CD4-positive, alpha-beta T cell treated with Interleukin-2 at 100 ng/mL for 4 hours (primary cell): ENCODE measurements at places on chromosomes 3 and 15.

DNA sequence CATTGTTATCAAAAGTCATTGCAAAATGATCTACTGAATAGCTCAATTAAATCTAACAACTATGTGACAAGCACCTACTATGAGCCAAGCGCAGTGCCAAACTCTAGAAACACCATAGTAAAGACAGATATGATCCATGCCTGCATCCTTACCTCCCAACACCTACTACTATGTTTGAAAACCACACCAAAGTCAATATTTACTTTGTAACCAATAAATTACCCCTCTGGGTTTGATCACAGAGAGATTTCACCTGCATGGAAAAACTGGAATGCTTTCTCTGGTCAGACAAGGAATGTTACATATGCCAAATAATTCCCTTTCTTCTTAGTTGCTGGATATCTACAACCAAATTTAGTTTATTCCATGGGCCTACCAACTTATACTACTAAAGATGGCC lies 422.2 kb downstream of the FHIT start:
- DNase-seq, result no peak

DNA sequence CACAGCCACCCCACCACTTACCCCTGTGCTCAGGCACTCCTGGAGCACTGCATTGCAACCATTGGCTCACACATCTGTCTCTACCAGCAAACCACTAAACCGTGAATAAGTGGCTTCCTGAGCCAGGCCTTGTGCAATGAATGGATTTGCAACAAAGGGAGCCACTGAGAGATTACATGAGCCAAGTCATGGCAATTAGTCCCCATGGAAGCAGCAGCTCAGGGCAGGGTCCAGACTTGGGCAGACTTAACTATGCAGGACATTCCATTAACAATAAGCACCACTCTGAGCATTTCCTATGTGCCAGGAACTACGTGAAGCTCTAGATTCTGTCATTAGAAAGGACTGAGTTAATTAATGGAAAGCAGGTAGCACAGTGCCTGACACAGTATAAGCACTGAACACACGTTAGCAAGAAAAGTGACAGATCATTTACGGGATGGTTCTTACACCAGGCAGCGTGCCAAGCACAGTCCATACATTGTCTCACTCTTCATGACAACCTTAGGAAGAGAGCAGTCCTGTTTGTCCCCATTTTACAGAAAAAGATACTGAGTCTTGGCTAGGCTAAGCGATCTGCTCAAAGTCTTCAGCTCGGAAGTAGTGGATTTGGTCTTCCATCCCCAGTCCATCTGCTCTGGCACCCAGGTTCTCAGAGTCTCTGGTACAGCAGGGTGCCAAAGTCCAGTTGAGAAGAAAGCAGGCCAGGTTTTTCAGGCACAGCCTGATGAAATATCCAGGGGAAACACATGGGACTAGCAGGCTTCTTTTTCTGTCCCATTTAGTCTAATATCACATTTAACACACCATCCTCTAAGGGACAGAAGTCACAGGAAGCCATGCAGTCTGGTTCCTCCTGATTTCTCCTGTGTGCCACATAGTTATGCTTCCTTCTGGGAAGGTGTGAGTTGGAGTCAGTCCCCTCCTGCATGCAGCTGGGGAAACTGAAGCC lies 44.1 kb downstream of the LIPC start:
- no peak for DNase-seq

DNA sequence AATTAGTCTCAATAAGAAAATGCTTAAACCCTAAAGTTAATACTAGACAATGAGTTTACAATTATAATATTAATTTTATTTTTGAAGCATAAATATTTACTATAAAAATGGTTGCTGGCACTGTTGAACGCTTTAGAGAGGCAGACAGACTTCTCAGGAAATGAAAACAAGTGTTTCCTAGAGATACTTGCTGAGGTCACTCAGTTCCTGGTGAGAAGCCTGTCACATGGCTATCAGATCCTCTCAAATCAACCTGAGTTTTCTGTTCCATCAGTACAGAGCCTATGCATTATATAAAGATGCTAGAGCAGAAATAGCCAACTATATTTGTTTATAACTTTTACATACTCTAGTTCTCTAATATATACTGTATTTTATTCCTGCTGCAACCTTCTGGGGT lies 109.2 kb downstream of the MYO5A start:
- no peak for DNase-seq

- DNase-seq, result no peak
Observed at GRCh38 chr3:195095035-195095703, 175.8 kb downstream of the XXYLT1 start.

GRCh38 chr3:14534516-14535191 lies 5.5 kb downstream of the GRIP2 start:
- DNase-seq, result no peak

- no peak for DNase-seq
Observed at GRCh38 chr3:182717216-182717615, 76.1 kb upstream of the ATP11B start.
